ENCODE measurements at places on chromosomes 12 and 14. TPM values are rescaled to one million over a fixed set of nuclear protein-coding genes. Genes with fewer than 3 reads are reported as not detected.

COCH gene
- total RNA-seq: 1.8 TPM

KRT81 gene
- total RNA-seq: not detected

OLR1 gene
- total RNA-seq: 0.64 TPM

NEDD8 gene
- 226 TPM for total RNA-seq

ESPL1 gene
- 4.8 TPM for total RNA-seq

CSRP2 gene
- 16.3 TPM for total RNA-seq

MYO1H gene
- not detected for total RNA-seq

GARIN6 gene
- total RNA-seq: not detected

IAPP gene
- total RNA-seq: not detected

GRCh38 chr14:79840103-79840502, 371.2 kb downstream of the DIO2 start:
- DNase-seq: no peak

DNA sequence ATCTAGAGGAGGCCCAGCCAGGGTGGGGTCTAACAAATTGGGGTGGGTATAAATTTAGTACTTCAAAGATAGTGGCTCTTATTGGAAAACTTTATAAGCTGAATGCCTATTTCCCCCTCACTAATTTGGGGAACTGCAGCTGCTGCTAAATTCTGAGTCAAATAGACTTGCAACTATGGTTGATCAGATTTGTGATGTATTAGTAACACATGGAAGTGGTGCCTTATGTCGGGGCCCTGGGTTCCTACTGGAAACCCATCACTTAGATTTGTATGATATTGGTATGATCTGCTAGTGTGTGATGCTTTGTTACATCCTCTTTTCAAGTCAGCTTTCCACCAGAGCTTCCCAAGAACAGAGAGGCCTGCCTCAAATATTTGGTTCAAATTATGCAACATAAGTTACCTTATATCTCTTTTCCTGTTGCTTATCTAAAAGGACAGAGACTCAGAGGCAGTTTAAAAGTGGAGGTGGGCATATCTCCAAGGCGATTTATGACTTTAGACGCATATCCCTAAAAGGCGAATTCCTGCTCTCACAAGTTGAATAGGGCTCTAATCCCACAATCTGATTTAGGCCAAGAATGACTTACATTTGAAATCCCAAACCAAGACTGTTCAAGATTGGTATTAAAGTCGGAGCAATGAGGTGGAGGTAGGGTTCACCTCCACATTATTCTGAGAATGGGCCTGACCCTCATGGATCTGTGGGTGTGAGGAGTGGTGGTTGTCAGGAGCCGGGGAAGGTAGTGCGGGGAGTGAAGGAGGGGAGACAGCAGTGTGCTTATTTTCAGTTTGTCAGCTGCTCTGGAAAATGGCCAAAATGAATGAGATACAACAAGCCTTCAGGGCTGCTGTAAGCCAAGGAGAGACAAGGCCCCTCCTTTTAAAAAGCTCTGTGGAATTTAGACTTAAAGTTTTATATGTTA, 425.8 kb downstream of the RAD51B start:
- DNase-seq: no peak

GRCh38 chr12:3158851-3159465, 81.8 kb downstream of the TSPAN9 start:
- no peak for DNase-seq

DNA sequence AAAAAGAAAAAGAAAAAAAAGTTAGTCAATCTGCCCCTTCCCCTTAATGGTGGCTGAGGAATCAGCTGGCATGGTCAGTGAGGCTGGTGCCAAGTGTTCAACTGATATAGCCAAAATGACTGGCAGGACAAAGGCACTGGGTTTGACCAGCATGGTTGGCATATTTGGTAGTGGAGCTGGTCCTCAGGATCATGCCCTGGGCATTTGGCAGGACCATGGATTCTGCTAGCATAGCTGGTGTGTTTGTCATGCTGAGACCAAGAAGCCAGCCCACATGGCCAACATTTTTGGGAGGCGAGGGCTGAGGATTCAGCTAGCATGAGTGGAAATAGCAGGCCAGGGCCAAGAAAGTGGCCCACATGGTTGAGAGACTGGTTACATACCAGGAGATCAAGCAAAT, 136.5 kb downstream of the FBXL14 start:
- DNase-seq: no peak

GRCh38 chr12:24268663-24269186, 319.3 kb upstream of the SOX5 start:
- no peak for DNase-seq

DNA sequence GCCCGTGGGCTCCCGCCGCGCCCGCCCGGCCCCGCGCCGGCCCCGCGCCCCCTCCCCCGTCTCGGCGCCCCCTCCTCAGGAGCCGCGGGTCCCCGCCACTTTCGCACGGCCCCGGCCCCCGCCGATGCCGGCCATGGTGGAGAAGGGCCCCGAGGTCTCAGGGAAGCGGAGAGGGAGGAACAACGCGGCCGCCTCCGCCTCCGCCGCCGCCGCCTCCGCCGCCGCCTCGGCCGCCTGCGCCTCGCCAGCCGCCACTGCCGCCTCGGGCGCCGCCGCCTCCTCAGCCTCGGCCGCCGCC, 263 bp downstream of the RCOR1 start:
- no peak for DNase-seq

DNA sequence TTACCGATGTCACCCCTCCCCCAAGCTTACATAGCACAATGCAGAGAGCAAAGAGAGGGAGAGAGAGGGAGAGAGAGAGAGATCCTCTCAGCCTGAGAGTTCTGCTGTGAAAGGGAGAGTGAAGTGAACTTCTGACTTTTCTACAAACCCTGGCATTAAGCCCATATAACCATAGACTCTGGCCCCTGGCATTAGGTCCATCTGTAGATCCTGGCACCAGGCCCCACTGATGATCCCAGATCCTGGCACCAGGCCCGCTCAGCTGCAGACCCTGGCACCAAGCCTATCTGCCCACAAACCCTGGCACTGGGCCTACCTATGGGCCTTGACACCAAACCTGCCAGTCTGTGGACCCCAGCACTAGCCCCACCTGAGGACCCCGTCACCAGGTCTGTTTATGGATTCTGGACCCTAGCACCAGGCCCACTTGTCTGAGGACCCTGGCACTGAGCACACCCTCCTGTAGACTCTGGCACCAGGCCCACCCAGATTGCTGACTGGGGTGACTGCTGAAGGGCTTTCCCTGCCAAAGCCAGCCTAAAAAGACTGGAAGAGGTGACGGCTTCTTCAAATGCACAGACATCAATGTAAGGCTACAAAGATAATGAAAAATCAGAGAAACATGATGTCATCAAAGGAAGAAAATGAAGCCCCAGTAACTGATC, 14.5 kb upstream of the KRT83 start:
- no peak for DNase-seq

DNA sequence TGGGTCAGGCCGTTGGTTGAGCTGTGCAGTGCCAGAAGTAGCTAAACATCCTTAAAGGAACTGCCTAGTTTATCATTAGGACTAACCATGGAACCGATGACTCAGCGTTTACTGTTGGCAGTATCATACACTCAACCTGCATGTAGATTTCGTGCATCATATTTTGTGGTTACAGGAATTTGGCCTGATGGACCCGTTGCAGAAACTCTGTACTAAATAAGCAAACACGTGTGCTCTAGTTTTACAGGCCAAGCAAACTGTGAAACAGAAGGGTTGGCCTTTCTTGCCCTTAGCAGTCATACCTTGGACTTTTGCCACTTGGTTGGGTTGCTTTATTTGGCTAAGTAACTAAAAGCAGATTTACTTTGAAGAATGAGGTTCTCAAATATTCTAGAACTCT, 35.6 kb downstream of the DGLUCY start:
- DNase-seq: no peak

GRCh38 chr12:121000530-121000929, 15.8 kb downstream of the C12orf43 start:
- DNase-seq: no peak

GRCh38 chr12:93684716-93685115, 7.5 kb downstream of the CRADD start:
- DNase-seq: no peak

GRCh38 chr12:124713436-124714082, 146.1 kb upstream of the NCOR2 start:
- DNase-seq: peak; percentile 94

DNA sequence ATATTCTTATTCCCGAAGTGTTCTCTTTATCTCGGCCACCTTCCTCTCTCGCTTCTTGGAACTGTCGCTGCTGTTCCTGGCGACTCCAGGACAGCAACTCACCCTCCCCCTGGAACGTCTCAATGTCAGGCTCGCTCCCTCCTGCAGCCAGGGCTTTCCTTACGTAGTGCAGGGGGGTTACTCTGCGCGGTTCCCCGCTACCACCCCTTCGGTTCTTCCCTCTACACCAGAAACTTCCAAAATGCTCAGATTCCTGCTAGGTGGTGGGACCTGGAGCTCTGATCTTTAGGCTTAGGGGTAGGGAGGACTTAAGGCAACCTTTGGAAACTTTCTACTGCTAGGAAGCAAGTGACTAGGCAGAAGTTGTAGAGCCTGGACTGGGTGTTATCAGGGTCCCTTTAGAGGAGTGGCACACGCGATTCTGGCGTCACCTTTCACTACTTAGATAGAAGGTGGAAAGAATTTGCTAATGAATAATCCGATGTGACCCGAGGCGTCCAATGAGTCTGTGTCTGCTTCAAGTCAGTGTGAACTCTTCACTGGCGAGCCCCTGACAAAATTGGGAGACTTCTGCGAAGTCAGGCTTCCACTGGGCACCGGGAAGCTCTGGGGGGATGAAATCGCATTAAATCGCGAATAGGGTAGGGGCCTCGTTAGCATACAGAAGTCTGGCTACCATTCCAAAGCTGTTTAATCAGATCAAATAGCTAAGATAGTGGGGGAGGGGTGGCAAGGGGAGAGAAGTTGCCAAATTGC, 900 bp upstream of the DPF3 start:
- DNase-seq: no peak

DNA sequence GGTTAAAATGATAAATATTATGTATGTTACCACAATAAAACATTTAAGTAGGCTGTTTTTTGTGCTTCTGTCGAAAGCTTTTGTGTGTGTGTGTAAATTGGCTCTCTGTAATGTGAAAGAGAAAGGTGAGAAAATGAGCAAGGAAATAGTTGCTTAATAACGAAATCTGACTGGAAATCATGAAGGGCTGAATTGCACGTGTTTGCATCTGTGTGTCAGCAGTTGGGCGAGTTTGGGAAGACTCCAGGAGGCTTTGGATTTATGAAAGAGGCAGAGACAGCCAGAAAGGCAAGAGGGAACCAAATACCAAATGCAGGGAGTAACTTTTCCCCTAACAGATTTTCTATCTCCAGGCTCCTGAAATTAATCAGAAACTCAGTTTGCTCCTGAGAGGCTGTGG, 47.2 kb upstream of the PLEKHG3 start:
- DNase-seq: no peak

DNA sequence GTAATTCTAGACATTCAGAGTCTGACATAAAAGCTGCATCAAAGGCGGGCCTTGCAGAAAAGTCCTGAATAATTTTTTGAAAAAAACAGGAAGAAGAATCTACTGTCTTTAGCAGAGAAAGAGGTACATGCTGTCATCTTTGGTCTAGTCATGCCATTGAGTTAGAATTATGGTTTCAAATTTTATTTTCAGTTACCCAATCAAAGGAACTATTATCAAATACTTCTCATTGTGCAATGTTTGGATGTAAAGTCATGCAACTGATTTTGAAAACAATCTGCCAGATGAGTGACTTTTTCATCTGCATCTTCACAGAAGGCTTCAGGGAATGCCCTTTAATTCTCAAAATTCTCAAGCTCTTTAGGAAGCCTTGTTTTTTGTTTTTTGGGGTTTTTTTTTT, 803.5 kb downstream of the FLRT2 start:
- DNase-seq: no peak

DNA sequence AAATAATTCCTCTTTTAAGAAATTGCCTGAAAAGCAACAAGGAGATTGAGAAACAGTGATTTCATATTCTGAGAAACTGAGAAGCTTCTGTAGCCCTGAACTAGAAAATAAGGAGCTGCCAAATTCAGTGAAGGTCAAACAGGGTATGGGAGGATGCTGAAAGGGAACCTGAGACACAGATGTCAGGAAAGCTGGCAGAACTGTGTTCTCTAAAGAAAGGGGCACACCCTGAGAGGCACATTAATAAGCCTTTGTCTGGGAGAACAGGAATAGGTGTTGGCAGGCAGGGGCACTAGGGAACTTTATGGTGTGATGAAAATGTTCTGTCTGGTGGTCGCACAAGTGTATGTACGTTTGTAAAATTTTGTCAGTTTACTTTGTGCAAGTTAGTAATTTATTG, 29.6 kb downstream of the VRK1 start:
- no peak for DNase-seq

DNA sequence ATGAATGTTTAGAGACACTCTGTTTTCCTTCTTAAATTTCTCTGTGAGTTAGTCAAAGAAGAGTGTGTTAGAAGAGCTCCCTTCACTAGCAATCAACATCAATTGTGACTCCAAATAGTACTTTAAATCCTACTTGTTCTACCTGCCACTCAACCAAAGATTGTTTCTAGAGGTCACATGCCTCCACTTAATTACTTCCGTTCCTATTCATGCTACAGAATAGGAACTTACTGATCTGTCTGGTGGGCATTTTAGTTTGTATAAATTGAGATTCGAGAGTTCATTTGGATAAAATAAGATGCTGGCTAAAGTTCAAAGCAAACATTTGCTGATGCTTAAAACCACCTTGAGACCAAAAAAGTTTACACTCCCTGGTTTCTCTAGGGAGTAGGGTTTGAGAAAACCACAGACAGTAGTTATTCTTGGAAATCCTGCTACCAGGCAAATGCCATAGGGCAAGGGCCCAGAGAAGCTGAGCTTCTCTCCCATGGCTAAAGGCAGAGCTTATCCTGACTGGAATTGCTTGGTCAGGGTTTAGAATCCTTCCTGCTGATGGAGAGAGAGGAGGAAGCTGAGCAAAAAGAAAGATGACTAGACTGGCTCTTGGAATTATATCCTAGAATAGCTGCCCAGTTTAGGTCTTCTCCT, 389.6 kb upstream of the ATP2B1 start:
- no peak for DNase-seq

DNA sequence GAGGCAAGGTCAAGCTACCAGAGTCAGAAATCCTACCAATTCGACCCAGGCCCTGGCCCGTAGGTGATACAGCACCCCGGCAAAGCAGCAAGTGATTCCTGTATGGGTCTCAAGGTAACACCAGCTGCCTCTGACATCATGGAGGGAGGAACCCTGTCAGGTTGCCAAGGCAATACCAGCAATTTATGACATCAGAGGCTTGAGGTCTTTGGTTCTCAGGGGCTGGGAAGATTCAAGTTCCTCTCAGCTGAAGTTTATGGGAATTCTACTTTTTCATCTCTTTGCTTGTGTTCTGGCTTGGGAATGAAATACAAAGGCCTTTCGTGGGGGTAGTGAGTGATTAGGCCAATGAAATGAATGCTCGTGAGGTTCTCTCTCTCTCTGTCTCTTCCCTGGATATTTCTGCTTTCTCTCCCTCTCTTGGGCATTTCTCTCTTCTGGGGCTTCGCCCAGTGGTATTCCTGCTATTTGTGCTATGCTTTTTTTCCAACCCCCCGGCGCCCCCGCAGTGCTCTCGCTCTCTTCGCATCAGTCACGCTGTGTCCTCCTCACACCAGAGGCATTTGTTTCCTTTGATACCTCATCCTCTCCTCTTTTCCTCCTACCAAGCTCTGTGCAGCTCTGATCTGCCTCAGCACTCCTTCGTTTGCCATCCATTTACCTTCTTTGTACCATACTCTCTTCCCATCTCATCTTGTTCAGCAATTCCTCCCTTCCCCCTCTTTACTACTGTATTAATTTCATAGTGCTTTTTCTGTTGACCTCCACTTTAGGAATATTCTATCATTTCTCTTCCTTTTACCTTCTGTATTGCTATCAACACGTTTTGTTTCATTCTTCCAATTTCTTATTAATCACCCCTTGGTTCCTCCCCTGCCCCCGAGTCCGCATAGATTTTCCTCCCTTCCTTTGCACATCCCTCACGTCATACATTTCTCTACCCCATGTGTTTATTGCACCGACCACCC, 2.9 kb downstream of the ZFHX2 start:
- no peak for DNase-seq

Measured in glomerular endothelial cell (primary cell).